ENCODE measurements at places on chromosomes 12 and 14.

- no peaks in the 10 kb centered on the region for H3K27me3 ChIP-seq
- H3K4me1 ChIP-seq = peaks cover 38% of the 10 kb centered on the region
- peak; percentile 76 for DNase-seq
- H3K27ac ChIP-seq = peak overlapping the region; percentile 70
- H3K4me3 ChIP-seq = no peak overlapping the region
Measured at GRCh38 chr12:68587448-68587873, 23.2 kb upstream of the RAP1B start.

- H3K36me3 ChIP-seq = no peaks in the 10 kb centered on the region
- H3K4me1 ChIP-seq = peaks cover 3% of the 10 kb centered on the region
- no peaks in the 10 kb centered on the region for H3K27me3 ChIP-seq
- DNase-seq = no peak
- H3K4me3 ChIP-seq = no peak overlapping the region
- H3K27ac ChIP-seq = no peak overlapping the region
Measured at GRCh38 chr12:66692170-66692569, 13.3 kb upstream of the GRIP1 start.

- H3K27me3 ChIP-seq = no peaks in the 10 kb centered on the region
- H3K36me3 ChIP-seq = no peaks in the 10 kb centered on the region
- DNase-seq = no peak
- no peak overlapping the region for H3K4me3 ChIP-seq
Measured at GRCh38 chr12:56935752-56936151, 1.5 kb upstream of the SDR9C7 start.

- H3K27ac ChIP-seq = no peak overlapping the region
- H3K4me1 ChIP-seq = peaks cover 5% of the 10 kb centered on the region
- H3K36me3 ChIP-seq = no peaks in the 10 kb centered on the region
- H3K4me3 ChIP-seq = no peak overlapping the region
- H3K27me3 ChIP-seq = no peaks in the 10 kb centered on the region
Measured at GRCh38 chr14:66610154-66610563, 102.2 kb downstream of the GPHN start.

DNA sequence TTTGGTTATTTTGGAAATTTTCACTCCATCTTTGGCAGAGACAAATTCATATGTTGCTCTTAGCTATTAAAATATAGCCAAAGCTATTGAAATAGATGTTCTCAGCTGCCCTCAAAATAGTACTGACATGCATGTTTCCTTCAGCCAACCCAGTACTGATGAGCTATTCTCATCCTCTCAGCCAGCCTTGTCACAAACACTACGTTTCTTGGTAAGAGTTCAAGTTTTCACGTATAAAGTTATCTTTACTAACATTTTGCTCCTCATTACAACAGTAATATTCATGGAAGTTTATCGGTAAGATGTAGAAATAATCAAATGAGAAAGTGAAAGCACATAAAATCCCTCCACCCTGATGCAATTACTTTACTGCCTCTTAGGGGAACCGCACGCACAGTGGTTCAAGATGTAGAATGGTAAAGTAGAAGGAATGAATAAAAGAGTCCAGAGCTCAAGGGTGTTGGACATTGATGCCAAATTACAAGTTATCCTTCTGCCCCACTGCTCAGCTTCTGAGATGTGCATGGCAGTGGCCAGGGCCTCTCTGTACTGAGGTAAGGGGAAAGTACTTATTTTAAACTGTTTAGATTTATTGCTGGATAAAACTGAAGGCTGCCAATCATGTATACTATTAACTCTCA, 20.7 kb downstream of the GCH1 start:
- no peaks in the 10 kb centered on the region for H3K27me3 ChIP-seq
- H3K4me3 ChIP-seq = peak overlapping the region; percentile 34
- DNase-seq = peak; percentile 54
- H3K4me1 ChIP-seq = peaks cover 26% of the 10 kb centered on the region

DNA sequence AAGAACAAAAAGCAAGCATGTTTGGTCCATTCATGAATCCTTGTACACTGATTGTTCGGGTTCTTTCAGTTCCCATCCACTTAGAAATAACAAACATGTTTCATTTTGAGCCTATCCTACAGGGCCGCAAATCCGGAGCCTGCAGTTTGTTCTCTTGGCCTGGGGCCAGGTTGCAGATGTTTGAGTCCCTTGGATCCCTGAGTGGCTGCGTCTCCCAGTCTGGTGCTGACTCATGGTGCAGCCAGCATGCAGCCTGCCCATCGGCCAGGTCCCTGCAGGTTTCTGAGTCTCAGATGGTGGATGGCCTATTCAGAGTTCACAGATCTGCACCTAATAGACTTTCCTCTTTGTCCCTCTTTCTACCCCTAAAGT, 1.9 kb upstream of the DYNC1H1 start:
- no peak overlapping the region for H3K27ac ChIP-seq
- H3K27me3 ChIP-seq = no peaks in the 10 kb centered on the region
- H3K4me3 ChIP-seq = no peak overlapping the region
- peaks cover 6% of the 10 kb centered on the region for H3K36me3 ChIP-seq
- H3K4me1 ChIP-seq = peaks cover 32% of the 10 kb centered on the region

GRCh38 chr14:103109535-103110441, 13.5 kb upstream of the TNFAIP2 start:
- peaks cover 5% of the 10 kb centered on the region for H3K4me1 ChIP-seq
- no peak overlapping the region for H3K27ac ChIP-seq
- no peaks in the 10 kb centered on the region for H3K27me3 ChIP-seq
- no peaks in the 10 kb centered on the region for H3K36me3 ChIP-seq

GRCh38 chr12:129570796-129571400, 332.9 kb downstream of the TMEM132D start:
- no peak for DNase-seq
- no peaks in the 10 kb centered on the region for H3K36me3 ChIP-seq
- H3K4me1 ChIP-seq = peaks cover 42% of the 10 kb centered on the region
- H3K4me3 ChIP-seq = no peak overlapping the region
- H3K27ac ChIP-seq = no peak overlapping the region
- H3K27me3 ChIP-seq = no peaks in the 10 kb centered on the region

DNA sequence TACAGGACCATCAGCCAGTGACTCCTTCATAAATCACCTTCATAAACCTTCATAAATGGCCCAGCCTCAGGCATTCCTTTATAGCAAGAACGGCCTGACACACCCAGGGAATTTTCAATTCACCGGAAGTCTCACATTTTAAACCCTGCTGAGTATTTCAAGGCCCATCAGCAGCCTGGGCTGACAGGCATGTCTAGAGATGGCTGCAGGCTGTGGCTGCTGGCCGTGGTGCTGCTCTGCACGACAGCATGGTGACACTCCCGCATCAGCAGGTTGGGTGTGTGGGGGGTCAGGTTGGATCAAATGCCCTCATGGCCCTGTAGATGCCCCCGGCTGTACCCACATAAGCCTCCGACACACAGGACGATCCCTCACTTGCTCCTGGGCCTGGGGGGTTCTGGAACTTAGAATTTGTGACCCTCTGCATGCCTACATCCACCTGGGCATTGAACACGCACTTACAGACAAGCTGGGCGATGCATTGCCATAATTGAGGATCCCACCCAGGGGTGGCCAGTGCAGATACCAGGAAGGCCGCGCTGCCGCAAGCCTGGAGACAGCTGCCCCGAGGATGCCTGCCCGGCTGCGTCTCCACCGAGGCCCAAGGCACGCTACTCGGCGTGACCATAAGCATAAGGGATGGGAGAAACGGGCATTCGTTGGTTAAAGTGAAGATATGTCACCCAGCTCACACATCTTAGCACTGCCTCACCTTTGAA, 124.3 kb downstream of the PIWIL1 start:
- DNase-seq = peak; percentile 27
- H3K27me3 ChIP-seq = no peaks in the 10 kb centered on the region
- H3K36me3 ChIP-seq = no peaks in the 10 kb centered on the region

DNA sequence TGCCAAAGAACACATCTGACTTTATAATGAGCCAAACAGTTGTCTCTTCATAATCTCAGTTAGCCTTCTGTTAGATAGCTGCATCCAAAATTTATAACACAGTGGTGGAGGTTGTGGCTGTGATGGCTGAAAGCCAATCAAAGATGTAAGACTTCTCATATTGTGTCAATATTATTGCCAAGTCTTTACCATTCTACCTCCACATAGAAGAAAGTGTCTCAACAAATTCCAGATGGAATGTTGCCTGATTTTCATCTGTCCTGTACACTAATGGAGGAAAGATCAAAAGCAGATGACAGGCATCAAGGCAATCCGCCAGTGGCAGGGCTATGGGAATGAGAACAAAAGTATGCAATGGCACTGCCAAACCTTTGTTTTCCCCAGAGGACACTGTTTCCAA, 813.1 kb upstream of the NOVA1 start:
- H3K36me3 ChIP-seq = no peaks in the 10 kb centered on the region
- H3K27ac ChIP-seq = no peak overlapping the region
- no peaks in the 10 kb centered on the region for H3K27me3 ChIP-seq
- H3K4me3 ChIP-seq = no peak overlapping the region
- no peaks in the 10 kb centered on the region for H3K4me1 ChIP-seq

GRCh38 chr12:54229624-54230212, 40.9 kb upstream of the SMUG1 start:
- DNase-seq = no peak
- peaks cover 19% of the 10 kb centered on the region for H3K36me3 ChIP-seq
- no peak overlapping the region for H3K4me3 ChIP-seq
- H3K27ac ChIP-seq = no peak overlapping the region

GRCh38 chr12:6250343-6250742, 50.1 kb downstream of the CD9 start:
- peaks cover 12% of the 10 kb centered on the region for H3K27me3 ChIP-seq
- H3K4me1 ChIP-seq = no peaks in the 10 kb centered on the region
- no peak overlapping the region for H3K27ac ChIP-seq
- no peak overlapping the region for H3K4me3 ChIP-seq
- no peaks in the 10 kb centered on the region for H3K36me3 ChIP-seq
- DNase-seq = no peak

- H3K27me3 ChIP-seq = no peaks in the 10 kb centered on the region
- no peak overlapping the region for H3K4me3 ChIP-seq
- H3K4me1 ChIP-seq = no peaks in the 10 kb centered on the region
- peaks cover 95% of the 10 kb centered on the region for H3K36me3 ChIP-seq
- no peak overlapping the region for H3K27ac ChIP-seq
Measured at GRCh38 chr14:81206115-81206514, 14.6 kb downstream of the GTF2A1 start.

DNA sequence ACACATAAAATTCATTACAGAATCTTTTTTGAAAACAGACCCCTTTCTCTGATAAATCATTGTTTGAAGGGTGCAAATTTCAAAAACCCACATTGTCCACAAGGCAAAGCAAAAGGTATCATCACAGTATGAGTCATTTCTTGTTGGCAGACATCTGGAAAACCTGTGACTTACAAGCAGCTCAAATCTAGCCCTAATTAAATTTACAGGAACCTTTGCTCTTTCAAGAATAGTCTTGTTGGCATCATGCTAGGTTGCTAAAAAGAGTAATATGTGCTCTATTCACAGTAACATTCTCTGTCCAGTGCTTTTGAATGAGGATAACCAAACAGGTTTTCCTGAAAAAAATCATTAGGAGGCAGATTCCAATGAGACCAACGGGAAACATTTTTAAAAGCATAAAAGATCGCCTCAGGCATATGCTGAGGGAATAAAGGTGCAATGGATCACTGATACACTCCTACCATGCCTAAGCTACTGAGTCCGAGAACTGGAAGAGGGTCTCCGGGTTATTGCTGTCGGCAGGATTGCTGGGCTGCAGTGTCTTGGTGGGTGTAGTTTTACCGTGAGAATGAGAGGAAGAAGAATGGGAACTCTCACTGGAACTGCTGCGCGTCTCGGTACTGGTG, 55.5 kb upstream of the TTC7B start:
- peaks cover 13% of the 10 kb centered on the region for H3K36me3 ChIP-seq
- no peaks in the 10 kb centered on the region for H3K4me1 ChIP-seq
- no peak overlapping the region for H3K4me3 ChIP-seq
- DNase-seq = no peak
- no peak overlapping the region for H3K27ac ChIP-seq

DNA sequence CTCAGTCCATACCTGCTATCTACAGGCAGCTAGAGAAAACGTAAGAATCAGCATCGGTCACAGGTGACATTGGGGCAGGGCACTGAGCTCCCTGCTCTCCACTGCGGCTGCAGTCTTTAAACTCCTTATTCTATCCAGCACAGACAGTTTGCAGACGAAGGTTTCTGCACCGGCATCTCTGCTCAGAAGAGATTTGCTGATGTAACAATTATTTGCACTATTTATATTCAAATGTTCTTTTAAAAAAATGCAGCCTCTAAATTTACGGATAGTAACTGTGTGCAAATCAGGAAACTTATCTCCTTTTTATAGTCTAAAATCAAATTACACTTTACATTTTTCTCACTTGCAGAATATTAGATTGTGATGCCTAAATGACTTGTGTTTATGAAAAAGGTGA, 671.0 kb downstream of the VRK1 start:
- H3K4me3 ChIP-seq = no peak overlapping the region
- no peaks in the 10 kb centered on the region for H3K27me3 ChIP-seq
- no peaks in the 10 kb centered on the region for H3K36me3 ChIP-seq
- H3K27ac ChIP-seq = no peak overlapping the region
- no peak for DNase-seq

- no peak for DNase-seq
- H3K27ac ChIP-seq = no peak overlapping the region
- peaks cover 10% of the 10 kb centered on the region for H3K27me3 ChIP-seq
- no peak overlapping the region for H3K4me3 ChIP-seq
- H3K36me3 ChIP-seq = no peaks in the 10 kb centered on the region
- H3K4me1 ChIP-seq = no peaks in the 10 kb centered on the region
Measured at GRCh38 chr12:3152892-3153291, 75.7 kb downstream of the TSPAN9 start.

GRCh38 chr12:24838531-24838950, 110.4 kb downstream of the BCAT1 start:
- H3K36me3 ChIP-seq = peaks cover 56% of the 10 kb centered on the region
- H3K4me1 ChIP-seq = peaks cover 23% of the 10 kb centered on the region
- no peak overlapping the region for H3K27ac ChIP-seq
- H3K4me3 ChIP-seq = no peak overlapping the region

DNA sequence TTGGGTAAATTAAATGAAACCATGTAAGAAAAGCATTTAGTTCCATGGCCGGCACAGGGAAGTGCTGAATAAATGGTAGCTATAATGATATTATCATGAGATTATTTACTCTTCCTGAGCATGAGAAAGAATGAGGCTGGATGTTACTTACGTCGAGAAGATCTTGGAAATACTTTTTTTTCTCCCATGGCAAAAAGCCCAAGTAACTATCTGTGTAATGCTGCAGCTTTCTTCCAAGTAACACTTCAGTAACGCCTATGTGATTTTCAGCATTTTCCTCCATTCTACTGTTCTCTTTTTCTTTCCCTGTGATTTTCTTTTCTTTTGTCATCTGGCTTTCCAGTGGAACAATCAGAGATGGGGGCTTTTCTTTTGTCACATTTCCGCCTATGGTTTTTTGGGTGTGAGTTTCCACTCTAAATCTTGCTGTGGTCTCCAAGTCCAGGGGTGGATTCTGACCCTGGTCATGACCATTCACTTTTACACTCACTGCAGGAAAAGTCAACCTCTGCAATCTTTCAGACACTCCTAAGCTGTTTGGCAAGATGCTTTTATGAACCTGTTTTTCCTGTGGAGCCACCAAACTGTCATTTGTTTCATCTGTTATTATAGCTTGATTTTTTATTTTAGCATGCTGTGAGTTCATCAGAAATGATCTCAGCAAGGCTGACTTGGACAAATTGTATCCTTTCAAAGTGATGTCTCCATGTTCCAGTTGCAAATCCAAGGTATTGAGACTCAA, 25.0 kb upstream of the SYCP3 start:
- no peaks in the 10 kb centered on the region for H3K27me3 ChIP-seq
- DNase-seq = no peak
- peaks cover 76% of the 10 kb centered on the region for H3K36me3 ChIP-seq
- H3K4me1 ChIP-seq = no peaks in the 10 kb centered on the region
- H3K4me3 ChIP-seq = no peak overlapping the region
- no peak overlapping the region for H3K27ac ChIP-seq

Data from DND-41 (cell line).